EL (cell line): ENCODE measurements at places on chromosomes 7 and 10.

DNA sequence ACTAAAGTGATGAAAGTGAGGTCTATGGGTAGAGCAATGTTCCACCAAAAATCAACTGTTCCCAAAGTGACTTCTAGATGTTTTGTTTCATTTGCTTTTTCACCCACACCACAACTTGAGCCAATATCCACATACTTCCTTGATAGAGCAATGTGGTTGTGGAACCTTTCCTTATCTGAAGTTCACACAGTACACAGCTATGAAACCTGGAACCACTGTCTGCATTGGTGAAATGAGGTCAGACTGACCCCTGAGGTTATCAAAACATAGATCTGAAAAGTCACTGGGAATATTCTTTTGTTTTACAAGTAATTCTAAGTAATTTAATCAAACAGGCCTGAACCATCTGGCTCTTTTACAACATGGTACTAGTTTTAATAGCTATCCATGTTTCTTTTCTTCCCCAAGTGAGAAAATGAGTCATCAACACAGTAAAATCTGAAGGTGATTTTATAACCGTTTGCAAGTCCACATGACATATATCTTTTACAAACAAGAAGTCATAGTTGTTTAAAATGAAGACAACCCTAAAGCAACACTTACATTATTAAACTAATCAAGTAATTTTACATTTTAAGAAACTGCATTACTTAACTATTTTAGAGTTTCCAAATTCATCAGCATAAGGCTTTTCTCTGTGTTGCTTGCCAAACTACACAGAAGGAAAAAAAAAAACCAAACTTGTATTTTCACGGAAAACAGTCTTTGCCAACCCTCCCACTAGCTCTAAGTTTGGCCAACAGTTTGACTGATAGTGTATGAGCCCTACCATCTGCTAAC, 80.3 kb downstream of the LRRC17 start:
- peak; percentile 79 for DNase-seq

GRCh38 chr7:24869572-24869971, 110.4 kb downstream of the OSBPL3 start:
- peak; percentile 73 for DNase-seq

- DNase-seq = no peak
These were observed 164.9 kb downstream of the PARD3 start for GRCh38 chr10:34650156-34650555.

DNA sequence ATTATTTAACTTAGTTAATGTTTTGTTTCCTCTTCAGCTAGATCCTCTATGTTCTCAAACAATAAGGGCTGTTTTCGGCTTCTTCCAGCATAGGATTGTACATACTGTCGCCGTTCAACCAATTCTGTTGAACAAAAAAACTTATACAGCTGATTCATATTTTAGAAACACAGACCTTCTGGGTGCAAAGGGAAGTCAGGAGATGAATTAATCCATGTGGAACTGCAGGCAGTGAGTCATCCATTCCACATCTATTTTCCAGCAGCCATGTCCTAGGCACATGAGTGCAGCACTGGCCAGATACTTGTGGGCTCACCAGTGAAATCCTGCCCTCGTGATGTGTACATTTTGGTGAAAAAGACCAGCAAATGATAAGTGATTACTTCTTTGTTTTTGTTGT, 163.2 kb downstream of the JAZF1 start:
- peak; percentile 68 for DNase-seq

DNA sequence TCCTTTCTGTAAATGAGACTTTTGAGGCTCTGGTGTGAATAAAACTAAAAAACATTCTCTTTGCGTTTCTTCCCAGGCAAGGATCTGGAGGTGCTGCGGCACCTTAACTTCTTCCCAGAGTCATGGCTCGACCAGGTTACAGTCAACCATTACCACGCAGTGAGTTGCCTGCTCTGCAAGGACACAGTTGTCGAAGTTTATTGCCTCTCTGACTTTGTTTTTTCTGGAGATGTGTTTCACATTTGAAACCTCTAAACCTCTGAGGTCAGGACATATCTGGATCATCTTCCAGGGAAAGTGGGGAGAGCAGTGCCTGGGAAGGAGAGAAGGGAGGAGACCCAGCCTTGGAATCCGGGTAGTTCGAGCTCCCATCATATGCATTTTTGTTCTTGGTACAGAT, 43.4 kb upstream of the PLEKHA1 start:
- no peak for DNase-seq

- no peak for DNase-seq
These were observed 9.6 kb upstream of the TRIM8 start for GRCh38 chr10:102634686-102635085.
